ENCODE measurements at places on chromosomes 1 and 21. TPM values are rescaled to one million over a fixed set of nuclear protein-coding genes. Genes with fewer than 3 reads are reported as not detected.

RPTN gene
- not detected for polyA plus RNA-seq

TFF1 gene
- not detected for polyA plus RNA-seq

DCDC2B gene
- polyA plus RNA-seq: 0.09 TPM

CFHR4 gene
- not detected for polyA plus RNA-seq

SPAG17 gene
- polyA plus RNA-seq: not detected

OR2T35 gene
- not detected for polyA plus RNA-seq

LCE1F gene
- not detected for polyA plus RNA-seq

PRAMEF2 gene
- polyA plus RNA-seq: not detected

- peak overlapping the region; percentile 71 for H3K27ac ChIP-seq
- H3K27me3 ChIP-seq: no peaks in the 10 kb centered on the region
- peaks cover 16% of the 10 kb centered on the region for H3K4me1 ChIP-seq
- no peaks in the 10 kb centered on the region for H3K36me3 ChIP-seq
- peak; percentile 66 for DNase-seq
- no peak overlapping the region for H3K4me3 ChIP-seq
Observed at GRCh38 chr1:6614019-6614928, 743 bp downstream of the PHF13 start.

DNA sequence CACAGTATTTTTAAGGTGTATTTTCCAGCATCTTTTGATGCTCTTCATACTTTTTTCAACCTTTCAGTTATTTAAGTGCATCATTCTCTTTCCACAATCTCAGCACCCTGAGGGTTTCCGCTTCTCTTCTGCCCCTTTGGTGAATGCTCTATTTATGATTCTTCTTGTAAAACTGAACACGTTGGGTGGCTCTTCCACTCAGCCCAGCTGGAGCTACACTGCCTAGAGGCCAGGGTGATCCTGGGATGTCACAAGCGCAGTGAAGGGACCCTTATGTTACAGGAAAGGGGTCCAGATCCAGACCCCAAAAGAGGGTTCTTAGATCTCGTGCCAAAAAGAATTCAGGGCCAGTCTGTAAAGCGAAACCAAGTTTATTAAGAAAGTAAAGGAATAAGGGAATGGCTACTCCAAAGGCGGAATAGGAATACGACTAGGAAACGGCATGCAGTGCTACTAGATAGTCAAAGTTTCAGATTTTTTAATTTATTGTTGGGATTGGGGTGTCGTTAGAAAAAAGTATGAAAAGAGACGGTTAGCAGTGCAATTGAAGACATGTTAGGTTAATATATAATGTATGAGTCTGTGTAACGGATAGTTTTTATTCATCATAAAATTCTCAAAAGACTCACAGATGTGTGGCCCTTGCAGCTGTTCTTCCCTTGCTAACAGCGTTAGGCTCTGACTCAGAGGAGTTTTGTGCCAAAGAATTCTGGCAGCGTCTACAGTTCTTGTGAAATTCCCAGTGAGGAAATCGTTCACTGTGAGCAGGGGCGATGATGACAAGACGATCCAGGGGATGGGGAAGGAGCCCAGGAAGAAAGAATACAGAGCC lies 14.4 kb upstream of the ERVH48-1 start:
- no peak for DNase-seq
- H3K27ac ChIP-seq: no peak overlapping the region
- H3K4me3 ChIP-seq: no peak overlapping the region
- no peaks in the 10 kb centered on the region for H3K27me3 ChIP-seq
- H3K36me3 ChIP-seq: no peaks in the 10 kb centered on the region

GRCh38 chr1:219699870-219700269 lies 87.0 kb upstream of the ZC3H11B start:
- no peak overlapping the region for H3K27ac ChIP-seq
- H3K36me3 ChIP-seq: no peaks in the 10 kb centered on the region
- no peaks in the 10 kb centered on the region for H3K4me1 ChIP-seq
- H3K4me3 ChIP-seq: no peak overlapping the region
- no peaks in the 10 kb centered on the region for H3K27me3 ChIP-seq

GRCh38 chr1:199098468-199098867 lies 459.6 kb downstream of the PTPRC start:
- H3K36me3 ChIP-seq: no peaks in the 10 kb centered on the region
- H3K27ac ChIP-seq: no peak overlapping the region
- no peak for DNase-seq
- no peaks in the 10 kb centered on the region for H3K4me1 ChIP-seq
- no peak overlapping the region for H3K4me3 ChIP-seq

DNA sequence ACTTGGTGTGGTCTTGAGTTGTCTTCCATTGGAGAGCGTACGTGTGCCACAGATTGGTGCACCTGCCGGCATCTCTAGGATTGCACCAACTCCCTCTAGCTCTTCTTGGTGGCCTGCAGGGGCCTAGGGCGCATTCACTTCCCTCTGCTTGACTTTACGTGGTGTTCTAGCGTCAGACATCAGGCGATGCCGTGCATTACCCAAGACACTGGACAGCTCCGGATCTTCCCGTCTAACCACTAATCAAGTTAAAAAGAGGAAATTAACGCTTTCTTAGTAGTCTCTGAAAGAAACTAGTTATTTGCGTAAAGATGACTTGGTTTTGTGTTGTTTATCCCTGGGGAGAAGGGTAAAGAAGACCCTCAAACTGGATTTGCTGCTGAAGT lies 510 bp upstream of the IL10RB start:
- peak overlapping the region; percentile 74 for H3K4me3 ChIP-seq
- peak overlapping the region; percentile 86 for H3K27ac ChIP-seq
- DNase-seq: peak; percentile 15
- H3K36me3 ChIP-seq: peaks cover 24% of the 10 kb centered on the region

- H3K27ac ChIP-seq: no peak within 1 kb of the TSS
- no peak within 1 kb of the TSS for H3K4me3 ChIP-seq
- H3K36me3 ChIP-seq: no peaks in the 10 kb centered on the region
- H3K4me1 ChIP-seq: no peaks in the 10 kb centered on the region
Observed at GRCh38 chr1:101996825-101997465, at the start of gene OLFM3. TSS of gene OLFM3 (minus strand) at chr1:101996926.

- no peak overlapping the region for H3K4me3 ChIP-seq
- H3K36me3 ChIP-seq: no peaks in the 10 kb centered on the region
- H3K27me3 ChIP-seq: no peaks in the 10 kb centered on the region
- no peak overlapping the region for H3K27ac ChIP-seq
- no peaks in the 10 kb centered on the region for H3K4me1 ChIP-seq
Observed at GRCh38 chr21:38297194-38297631, 40.4 kb downstream of the KCNJ15 start.

- H3K4me3 ChIP-seq: no peak overlapping the region
- no peak overlapping the region for H3K27ac ChIP-seq
Observed at GRCh38 chr21:16194095-16194787, 464.5 kb downstream of the USP25 start.

- no peak overlapping the region for H3K27ac ChIP-seq
- H3K36me3 ChIP-seq: no peaks in the 10 kb centered on the region
- DNase-seq: no peak
- H3K27me3 ChIP-seq: peaks cover 1% of the 10 kb centered on the region
- H3K4me3 ChIP-seq: no peak overlapping the region
Observed at GRCh38 chr1:68024635-68025338, 25.6 kb downstream of the DIRAS3 start.

GRCh38 chr21:23402929-23403520 lies 2204.3 kb downstream of the MRPL39 start:
- no peak for DNase-seq
- no peaks in the 10 kb centered on the region for H3K27me3 ChIP-seq
- H3K4me3 ChIP-seq: no peak overlapping the region
- H3K4me1 ChIP-seq: no peaks in the 10 kb centered on the region
- no peaks in the 10 kb centered on the region for H3K36me3 ChIP-seq
- no peak overlapping the region for H3K27ac ChIP-seq

GRCh38 chr1:228860911-228861831 lies 125.9 kb downstream of the RHOU start:
- no peak for DNase-seq
- H3K27ac ChIP-seq: no peak overlapping the region
- peaks cover 6% of the 10 kb centered on the region for H3K4me1 ChIP-seq
- no peaks in the 10 kb centered on the region for H3K36me3 ChIP-seq

DNA sequence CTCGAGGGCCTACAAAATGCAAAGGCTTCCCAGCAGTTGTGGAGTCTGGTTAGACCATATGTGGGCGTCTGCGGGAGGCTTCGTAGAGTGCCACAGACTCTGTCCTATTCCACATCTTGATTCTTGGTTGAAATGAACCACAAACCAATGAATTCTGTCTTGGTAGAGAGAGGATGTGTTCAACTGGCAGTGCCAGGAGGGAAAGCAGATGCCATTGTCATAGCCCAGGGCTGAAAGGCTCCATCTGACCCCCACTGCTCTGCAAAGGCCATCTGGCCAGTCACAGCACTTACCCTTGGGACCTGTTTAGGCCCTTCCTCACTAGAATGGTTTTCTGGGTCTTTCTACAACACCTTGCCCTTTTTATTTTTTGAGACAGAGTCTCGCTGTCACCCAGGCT lies 22.1 kb downstream of the ACOT11 start:
- DNase-seq: no peak
- H3K4me1 ChIP-seq: no peaks in the 10 kb centered on the region
- no peak overlapping the region for H3K4me3 ChIP-seq

- no peaks in the 10 kb centered on the region for H3K27me3 ChIP-seq
- no peak overlapping the region for H3K4me3 ChIP-seq
- peaks cover 4% of the 10 kb centered on the region for H3K36me3 ChIP-seq
- H3K4me1 ChIP-seq: no peaks in the 10 kb centered on the region
- no peak overlapping the region for H3K27ac ChIP-seq
- DNase-seq: no peak
Observed at GRCh38 chr1:28428012-28428411, 58.5 kb downstream of the PHACTR4 start.

DNA sequence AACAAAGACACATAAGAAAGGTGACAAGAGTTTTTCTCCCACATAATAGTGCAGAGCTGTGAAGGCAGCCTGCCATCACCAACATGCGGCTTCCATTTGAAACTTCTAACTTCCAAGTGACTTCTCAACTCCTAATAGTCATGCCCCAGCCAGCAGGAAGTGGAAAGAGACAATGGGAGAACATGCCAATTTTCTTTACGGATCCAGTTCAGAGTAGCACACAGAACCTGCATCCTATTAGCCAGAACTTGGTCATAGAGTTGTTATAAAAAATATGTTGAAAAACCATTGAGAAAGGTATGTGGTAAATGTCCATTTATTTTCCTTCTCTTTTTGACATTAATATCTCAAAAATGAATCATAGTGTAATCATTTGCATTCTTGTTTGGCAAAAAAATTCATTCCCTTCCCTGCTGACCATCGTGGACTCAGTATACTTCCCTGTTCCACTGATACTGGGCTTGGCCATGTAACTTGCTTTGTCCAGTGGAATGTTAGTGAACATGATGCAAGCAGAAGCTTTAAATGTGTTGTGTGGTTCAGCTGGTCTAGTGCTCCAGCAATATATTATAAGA lies 197.4 kb downstream of the SEC16B start:
- no peaks in the 10 kb centered on the region for H3K36me3 ChIP-seq
- no peak overlapping the region for H3K27ac ChIP-seq
- H3K4me1 ChIP-seq: no peaks in the 10 kb centered on the region
- H3K4me3 ChIP-seq: no peak overlapping the region
- no peaks in the 10 kb centered on the region for H3K27me3 ChIP-seq

GRCh38 chr21:41760411-41760810 lies 6.4 kb downstream of the RIPK4 start:
- no peak overlapping the region for H3K4me3 ChIP-seq
- DNase-seq: no peak
- peaks cover 10% of the 10 kb centered on the region for H3K27me3 ChIP-seq
- no peaks in the 10 kb centered on the region for H3K36me3 ChIP-seq
- no peak overlapping the region for H3K27ac ChIP-seq

DNA sequence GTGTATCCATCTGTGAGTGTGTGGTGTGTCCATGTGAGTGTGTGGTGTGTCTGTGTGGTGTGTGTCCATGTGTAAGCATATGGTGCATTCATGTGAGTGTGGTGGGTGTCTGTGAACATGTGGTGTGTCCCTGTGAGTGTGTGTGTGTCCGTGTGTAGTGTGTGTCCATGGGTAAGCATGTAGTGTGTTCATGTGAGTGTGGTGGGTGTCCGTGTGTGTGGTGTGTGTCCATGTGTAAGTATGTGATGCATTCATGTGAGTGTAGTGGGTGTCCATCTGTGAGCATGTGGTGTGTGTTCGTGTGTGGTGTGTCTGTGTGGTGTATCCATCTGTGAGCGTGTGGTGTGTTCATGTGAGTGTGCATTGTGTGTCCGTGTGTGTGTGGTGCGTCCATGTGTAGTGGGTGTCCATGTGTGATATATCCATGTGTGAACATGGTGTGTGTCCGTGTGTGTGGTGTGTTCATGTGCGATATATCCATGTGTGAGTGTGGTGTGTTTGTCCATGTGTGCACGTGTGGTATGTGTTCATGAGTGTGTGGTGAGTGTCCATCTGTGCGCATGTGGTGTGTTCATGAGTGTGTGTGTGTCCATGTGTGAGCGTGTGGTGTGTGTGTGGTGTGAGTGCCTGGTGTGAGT lies 12.3 kb downstream of the SLC19A1 start:
- H3K27me3 ChIP-seq: no peaks in the 10 kb centered on the region
- no peak overlapping the region for H3K27ac ChIP-seq
- H3K4me1 ChIP-seq: peaks cover 12% of the 10 kb centered on the region
- DNase-seq: no peak

DNA sequence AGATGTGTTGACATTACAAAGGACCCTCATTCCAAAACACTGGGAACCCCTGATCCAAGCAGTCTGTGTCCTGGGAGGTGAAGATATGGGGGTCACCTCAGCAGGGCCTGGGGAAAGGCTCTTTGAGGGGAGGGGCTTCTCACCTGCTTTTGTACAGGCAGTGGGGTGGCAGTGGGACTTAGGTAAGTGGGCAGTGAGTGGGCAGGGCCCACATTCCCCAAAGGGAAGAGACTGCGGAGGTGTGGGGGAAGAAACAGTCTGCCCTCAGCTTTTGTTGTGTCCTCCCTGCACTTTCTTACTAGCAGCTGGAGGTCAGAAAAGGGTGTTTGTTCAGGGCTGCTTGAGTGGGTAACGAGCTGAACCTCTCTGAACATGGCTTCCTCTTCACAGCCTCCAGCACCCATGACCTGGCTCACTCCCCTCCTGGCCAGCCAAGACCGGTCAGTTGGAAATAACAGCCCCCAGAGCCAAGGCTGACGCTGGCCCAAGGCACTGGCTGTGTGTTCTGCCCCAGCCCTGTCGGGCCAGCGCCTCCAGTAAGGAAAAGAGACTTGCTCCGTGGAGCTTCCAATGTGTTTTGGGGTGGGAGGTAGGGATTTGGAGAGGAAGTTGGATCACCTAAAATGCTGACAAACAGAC lies 173.5 kb downstream of the PSMG1 start:
- H3K4me3 ChIP-seq: no peak overlapping the region
- no peaks in the 10 kb centered on the region for H3K27me3 ChIP-seq
- no peaks in the 10 kb centered on the region for H3K4me1 ChIP-seq

GRCh38 chr1:7783178-7783711 lies 846 bp upstream of the PER3 start:
- peaks cover 14% of the 10 kb centered on the region for H3K36me3 ChIP-seq
- peak overlapping the region; percentile 61 for H3K4me3 ChIP-seq
- no peak for DNase-seq
- H3K27ac ChIP-seq: peak overlapping the region; percentile 96
- H3K27me3 ChIP-seq: no peaks in the 10 kb centered on the region

GRCh38 chr21:14245711-14246110 lies 29.8 kb downstream of the RBM11 start:
- no peak overlapping the region for H3K27ac ChIP-seq
- no peaks in the 10 kb centered on the region for H3K27me3 ChIP-seq
- no peak for DNase-seq
- no peaks in the 10 kb centered on the region for H3K4me1 ChIP-seq

Data from CD4-positive, CD25-positive, alpha-beta regulatory T cell (primary cell).